ENCODE measurements at places on chromosomes 7 and 10.

GRCh38 chr7:108251700-108252099 lies 121.5 kb upstream of the LAMB4 start:
- DNase-seq = no peak

- DNase-seq = no peak
These were observed 41.7 kb upstream of the OCM start for GRCh38 chr7:5838761-5839500.

- DNase-seq = no peak
These were observed 155.1 kb downstream of the ZNF22 start for GRCh38 chr10:45155784-45156183.

- DNase-seq = no peak
These were observed 30.4 kb downstream of the AMPH start for GRCh38 chr7:38600741-38601140.

GRCh38 chr10:17562614-17563013 lies 54.6 kb downstream of the HACD1 start:
- DNase-seq = no peak

- DNase-seq = no peak
These were observed 46.2 kb downstream of the CHST3 start for GRCh38 chr10:72010234-72010973.

- no peak for DNase-seq
These were observed 1.7 kb upstream of the CXCL12 start for GRCh38 chr10:44386546-44387052.

- no peak for DNase-seq
These were observed 173.1 kb upstream of the MALRD1 start for GRCh38 chr10:18875477-18875876.

DNA sequence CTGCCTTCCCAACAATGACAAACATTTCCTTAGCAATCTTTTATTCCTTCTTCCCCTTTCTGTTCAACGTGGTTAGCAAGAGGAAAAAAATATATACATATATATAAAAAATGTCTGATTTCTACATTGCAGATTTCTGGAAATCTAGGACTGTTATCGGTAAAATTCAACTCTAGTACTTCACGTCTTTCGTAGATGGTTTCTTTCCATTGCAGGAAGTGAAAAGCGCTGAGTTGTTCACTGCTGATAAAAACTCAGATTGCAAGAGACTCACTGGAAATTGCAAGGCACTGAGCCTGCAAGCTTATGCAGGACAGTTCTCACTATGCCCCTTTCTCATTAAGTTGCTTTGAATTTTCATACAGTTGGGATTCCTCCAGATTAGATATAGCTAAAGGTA lies 23.9 kb downstream of the KIN start:
- no peak for DNase-seq

Data from T-helper 17 cell (primary cell).